Naive B cell (primary cell): ENCODE measurements at places on chromosomes 7 and 10. TPM values are rescaled to one million over a fixed set of nuclear protein-coding genes. Genes with fewer than 3 reads are reported as not detected.

SFRP4 gene
- not detected for polyA plus RNA-seq

FASTK gene
- 38.3 TPM for polyA plus RNA-seq

DNA sequence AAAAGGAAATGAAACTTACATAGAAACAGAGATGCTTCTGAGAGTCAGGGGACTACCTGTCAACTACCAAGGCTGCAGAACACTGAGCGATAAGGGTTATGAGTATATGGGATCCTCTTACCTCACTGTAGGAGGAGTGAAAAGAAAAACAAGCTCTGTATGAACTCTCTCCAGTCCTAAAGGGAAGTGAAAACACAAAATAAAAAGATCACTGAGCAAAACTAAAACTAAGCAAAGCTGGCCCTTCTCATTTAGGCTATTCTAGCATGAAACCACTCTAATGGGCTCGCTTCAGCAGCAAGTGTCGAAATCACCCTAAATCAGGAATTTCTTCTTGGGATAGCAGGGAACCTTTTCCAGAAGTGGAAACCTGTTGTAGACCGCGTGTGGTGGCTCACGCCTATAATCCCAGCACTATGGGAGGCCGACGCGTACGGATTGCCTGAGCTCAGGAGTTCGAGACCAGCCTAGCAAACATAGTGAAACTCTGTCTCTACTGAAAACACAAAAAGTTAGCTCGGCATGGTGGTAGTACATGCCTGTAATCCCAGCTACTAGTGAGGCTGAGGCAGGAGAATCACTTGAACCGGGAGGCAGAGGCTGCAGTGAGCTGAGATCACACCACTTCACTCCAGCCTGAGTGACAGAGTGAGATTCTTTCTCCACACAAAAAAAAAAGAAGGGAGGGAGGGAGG is 27.0 kb downstream of the DCLRE1C start:
- peak overlapping the region; percentile 25 for H3K4me3 ChIP-seq
- DNase-seq = peak; percentile 19
- H3K36me3 ChIP-seq = peaks cover 22% of the 10 kb centered on the region
- no peaks in the 10 kb centered on the region for H3K27me3 ChIP-seq
- H3K4me1 ChIP-seq = peaks cover 26% of the 10 kb centered on the region

DNA sequence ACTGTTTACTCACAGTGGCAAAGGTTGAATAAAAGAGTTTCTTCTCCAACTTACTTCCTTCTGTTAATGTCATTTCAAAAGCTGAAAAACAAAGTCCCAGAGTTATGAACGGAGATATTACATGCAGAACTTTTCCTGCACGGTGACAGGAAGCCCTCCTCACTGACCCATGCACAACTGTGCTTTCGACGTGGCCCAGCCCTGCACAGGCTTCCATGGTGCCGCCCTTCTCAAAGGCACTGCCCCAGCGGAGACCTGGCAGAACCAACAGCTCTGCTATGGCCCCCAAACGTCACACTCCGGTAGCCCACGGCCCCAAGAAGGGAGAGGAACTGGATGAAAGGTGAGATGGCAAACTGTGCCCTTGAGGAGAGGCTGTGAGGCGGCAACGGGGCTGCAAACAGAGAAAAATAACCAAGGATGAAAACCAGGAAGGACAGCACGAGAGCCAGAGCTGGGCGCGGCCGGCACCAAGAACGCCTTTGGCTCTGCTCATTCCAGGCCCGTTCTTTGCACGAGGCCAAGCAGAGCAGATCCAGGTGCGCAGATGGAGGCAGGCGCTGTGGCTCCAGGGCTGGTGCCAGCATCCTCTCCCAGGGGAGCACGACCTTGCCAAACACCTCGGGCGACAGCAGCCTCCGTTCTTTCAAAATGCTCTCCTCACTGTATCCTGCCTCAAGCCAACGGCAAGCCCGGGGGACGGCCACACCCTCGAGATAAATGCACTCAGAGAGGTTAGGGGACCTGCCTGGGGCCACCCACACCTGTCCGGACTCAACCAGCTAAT is 7.0 kb upstream of the FUOM start:
- no peak overlapping the region for H3K4me3 ChIP-seq
- H3K4me1 ChIP-seq = peaks cover 19% of the 10 kb centered on the region
- no peak overlapping the region for H3K27ac ChIP-seq
- H3K27me3 ChIP-seq = no peaks in the 10 kb centered on the region
- no peak for DNase-seq

OGDHL gene
- not detected for polyA plus RNA-seq

- H3K27ac ChIP-seq = no peak overlapping the region
- H3K27me3 ChIP-seq = peaks cover 20% of the 10 kb centered on the region
- no peak overlapping the region for H3K4me3 ChIP-seq
- DNase-seq = no peak
- no peaks in the 10 kb centered on the region for H3K4me1 ChIP-seq
Observed at GRCh38 chr7:155228894-155229293, 68.8 kb upstream of the INSIG1 start.

GRCh38 chr7:130949550-130949949 is 215.5 kb upstream of the KLF14 start:
- H3K27me3 ChIP-seq = no peaks in the 10 kb centered on the region
- H3K27ac ChIP-seq = no peak overlapping the region
- DNase-seq = no peak

DNA sequence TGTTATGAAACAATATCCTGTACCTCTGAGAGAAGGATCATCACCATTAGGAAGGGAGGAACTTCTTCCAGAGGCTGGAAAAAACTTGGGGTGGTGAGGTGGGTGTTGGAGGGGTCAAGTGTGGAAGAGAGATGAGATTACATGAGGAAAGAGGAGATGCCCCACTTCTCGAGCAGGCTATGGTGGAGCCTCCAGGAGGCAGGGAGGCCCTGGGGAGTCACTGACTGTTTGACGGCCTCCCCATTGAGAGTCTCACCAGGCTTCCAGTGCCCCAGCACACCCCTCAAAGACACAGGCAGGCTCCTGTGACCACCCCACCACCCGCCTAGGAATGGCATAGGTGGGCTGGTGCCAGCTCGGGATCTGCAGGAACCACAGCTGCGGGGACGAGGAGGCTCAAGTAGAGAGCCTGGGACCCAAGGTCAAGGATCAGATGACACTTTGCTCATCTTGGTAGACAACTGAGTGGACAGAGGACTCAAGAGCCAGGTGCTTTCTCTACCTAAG is 185.3 kb upstream of the GDF10 start:
- H3K4me3 ChIP-seq = no peak overlapping the region
- H3K27me3 ChIP-seq = peaks cover 18% of the 10 kb centered on the region
- DNase-seq = no peak
- no peaks in the 10 kb centered on the region for H3K4me1 ChIP-seq

SPRN gene
- polyA plus RNA-seq = not detected

FAM180A gene
- not detected for polyA plus RNA-seq

ADGRA1 gene
- not detected for polyA plus RNA-seq

SPAM1 gene
- polyA plus RNA-seq = not detected

DNA sequence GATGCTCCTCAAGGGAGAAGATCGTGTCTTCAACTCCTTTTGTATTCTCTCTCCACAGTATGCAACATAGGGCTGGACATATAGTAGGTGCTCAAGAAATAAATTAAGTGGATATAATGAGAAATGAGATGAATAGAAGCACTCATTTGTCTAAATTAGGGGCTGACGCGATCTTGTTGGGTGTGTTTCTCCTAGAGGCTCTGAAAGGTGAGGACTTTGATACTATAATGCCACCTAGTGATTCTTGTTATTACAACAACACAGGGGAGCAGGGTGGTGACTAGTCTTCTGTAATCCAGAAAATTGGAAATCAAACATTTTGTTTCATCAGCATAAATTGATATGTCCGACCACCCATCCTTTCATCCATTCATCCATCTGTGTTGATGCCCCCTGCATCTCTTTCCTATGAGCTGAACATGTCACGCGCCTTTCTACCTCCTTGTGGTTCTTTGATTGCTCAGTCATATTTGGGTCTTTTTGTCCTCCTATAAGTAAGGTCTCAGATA is 3.5 kb upstream of the CFAP58 start:
- no peaks in the 10 kb centered on the region for H3K27me3 ChIP-seq
- H3K27ac ChIP-seq = no peak overlapping the region
- H3K36me3 ChIP-seq = no peaks in the 10 kb centered on the region
- peaks cover 22% of the 10 kb centered on the region for H3K4me1 ChIP-seq

DNA sequence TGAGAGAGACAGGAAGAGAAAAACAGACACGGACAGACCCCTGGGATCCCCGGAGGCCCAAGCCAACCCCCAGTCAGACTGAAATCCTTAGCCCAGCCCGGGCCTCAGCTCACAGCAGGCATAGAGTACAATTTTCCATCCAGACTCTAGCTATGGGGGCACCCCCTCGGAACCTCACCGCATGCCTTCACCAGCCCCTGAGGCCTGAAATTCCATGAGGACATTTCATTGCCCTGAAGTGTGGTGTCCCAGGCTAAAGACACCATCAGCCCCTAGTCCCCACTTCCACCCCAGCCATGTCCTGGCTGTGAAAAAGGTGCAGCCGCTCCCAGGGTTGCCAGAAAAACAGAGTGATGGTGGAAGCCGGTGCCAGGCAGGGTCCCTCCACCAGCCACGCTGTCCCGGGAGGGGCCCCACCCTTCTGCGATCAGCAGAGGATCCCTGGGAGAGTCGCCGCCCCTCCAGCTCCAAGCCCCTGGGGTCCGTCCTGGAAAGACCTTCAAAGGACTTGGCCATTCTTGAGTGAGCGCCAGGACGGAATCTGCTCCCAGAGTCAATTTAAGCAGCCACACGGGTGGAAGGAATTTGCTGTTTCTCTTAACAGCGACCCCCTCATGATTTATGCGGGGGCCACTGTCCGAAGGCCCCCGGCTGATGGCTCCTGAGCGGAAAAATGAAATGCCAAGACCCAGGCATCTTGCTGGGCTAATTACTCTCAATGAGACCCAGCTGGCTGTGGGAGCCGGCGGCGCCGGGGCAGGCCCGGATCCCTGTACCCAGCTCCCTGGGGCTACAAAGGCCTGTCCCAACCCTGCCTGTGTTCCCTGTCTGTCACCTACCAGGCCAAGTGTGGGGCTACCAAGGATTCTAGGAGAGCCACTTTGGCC is 23.2 kb downstream of the MYL10 start:
- H3K4me1 ChIP-seq = no peaks in the 10 kb centered on the region
- no peak for DNase-seq
- H3K27me3 ChIP-seq = peaks cover 14% of the 10 kb centered on the region
- no peak overlapping the region for H3K4me3 ChIP-seq
- H3K36me3 ChIP-seq = no peaks in the 10 kb centered on the region
- no peak overlapping the region for H3K27ac ChIP-seq

DNA sequence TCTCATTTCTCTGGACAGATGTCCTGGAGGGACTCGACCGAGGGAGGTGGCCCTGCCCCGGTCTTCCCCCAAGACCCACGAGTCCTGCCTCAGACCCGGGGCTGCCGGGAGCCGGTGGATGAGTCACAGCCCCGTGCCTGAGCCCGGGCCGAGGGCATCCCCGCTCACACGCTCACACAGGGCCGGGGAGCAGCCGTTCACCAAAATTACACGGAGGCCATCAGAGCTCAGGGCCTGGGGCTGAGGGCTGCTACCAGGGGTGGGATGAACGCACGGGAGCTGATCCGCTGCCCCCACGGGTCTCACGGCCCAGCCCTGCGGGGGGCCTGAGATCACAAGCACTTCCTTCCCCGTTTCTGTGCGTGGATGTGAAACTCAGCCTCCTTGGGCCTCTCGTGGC is 17.5 kb downstream of the FAM20C start:
- H3K4me3 ChIP-seq = no peak overlapping the region
- no peaks in the 10 kb centered on the region for H3K27me3 ChIP-seq
- no peak overlapping the region for H3K27ac ChIP-seq
- DNase-seq = no peak

CYTH3 gene
- 2.2 TPM for polyA plus RNA-seq

GRCh38 chr7:141268614-141269013 is 194.8 kb downstream of the TMEM178B start:
- DNase-seq = no peak
- no peak overlapping the region for H3K27ac ChIP-seq
- no peaks in the 10 kb centered on the region for H3K27me3 ChIP-seq
- no peak overlapping the region for H3K4me3 ChIP-seq
- no peaks in the 10 kb centered on the region for H3K36me3 ChIP-seq

DNA sequence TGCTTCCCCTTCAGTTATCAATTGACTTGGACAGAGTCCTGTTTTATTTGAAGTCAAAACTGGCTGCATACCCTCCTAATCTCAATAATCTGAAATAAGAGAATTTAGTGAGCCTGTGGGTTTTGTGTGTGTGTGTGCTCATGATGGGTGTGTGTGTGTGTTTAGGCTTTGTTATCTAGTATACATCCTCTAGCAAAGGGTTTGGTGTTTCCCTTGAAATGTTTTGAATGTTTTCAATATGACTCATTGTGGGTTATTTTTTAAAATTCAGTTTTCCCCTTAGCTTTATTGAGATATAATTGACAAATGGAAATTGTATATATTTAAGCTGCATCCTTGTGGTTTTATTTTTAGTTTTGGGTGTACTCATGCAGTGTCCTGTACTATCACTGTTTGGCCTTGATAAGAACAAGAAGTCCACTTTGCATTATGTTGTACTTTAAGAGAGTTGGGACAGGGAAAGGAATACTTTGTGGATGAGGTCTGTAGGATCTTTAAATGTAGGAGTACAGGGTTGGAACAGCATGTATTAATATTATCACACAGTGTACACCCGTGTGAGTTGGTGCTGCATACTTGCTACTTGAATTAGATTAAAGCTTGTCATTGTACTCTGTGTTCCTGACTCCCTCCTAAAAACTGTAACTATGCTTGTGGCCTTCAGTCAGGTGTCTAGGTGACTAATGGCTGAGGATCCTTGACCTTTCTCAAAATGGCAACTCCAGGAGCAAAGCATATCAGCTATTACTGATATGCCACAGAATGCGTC is 58.3 kb downstream of the VCL start:
- no peak overlapping the region for H3K27ac ChIP-seq
- no peaks in the 10 kb centered on the region for H3K36me3 ChIP-seq
- no peak overlapping the region for H3K4me3 ChIP-seq
- H3K4me1 ChIP-seq = peaks cover 12% of the 10 kb centered on the region

DNA sequence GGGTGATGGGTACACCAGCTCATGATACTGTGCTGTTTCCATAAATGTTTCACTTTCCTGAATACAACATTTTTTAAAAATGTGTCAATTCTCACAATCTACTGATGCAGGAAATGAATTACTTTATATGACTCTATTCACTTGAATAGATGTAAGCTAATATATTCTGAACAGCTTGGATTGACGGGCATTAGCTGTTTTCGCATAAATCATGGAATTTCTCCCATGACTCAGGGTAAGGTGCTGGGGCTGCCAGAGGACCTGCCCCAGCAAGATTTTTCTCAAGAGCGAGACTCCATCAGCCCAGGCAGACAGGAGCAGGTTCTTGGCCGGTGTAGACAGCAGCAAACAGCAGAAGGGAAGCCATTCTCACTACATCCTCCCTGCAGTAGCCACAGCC is 107.1 kb downstream of the PFKFB3 start:
- no peaks in the 10 kb centered on the region for H3K27me3 ChIP-seq
- H3K4me1 ChIP-seq = peaks cover 29% of the 10 kb centered on the region
- no peak overlapping the region for H3K27ac ChIP-seq
- H3K4me3 ChIP-seq = no peak overlapping the region

- no peak overlapping the region for H3K4me3 ChIP-seq
- no peak overlapping the region for H3K27ac ChIP-seq
- DNase-seq = no peak
- H3K36me3 ChIP-seq = no peaks in the 10 kb centered on the region
- peaks cover 13% of the 10 kb centered on the region for H3K27me3 ChIP-seq
Observed at GRCh38 chr7:54722026-54722425, 37.0 kb downstream of the SEC61G start.
